GM23248 (cell line): ENCODE measurements at places on chromosomes 11 and 22. TPM values are rescaled to one million over a fixed set of nuclear protein-coding genes. Genes with fewer than 3 reads are reported as not detected.
A peak's percentile ranks its signal among the peaks of the same experiment; 100 is the strongest.

Gene USP2
- not detected in 2 replicates for total RNA-seq

Gene VPS51
- 285 and 339 TPM in 2 replicates for total RNA-seq

Gene TRIM6
- 2.3 and 3.6 TPM in 2 replicates for total RNA-seq

Gene SH3BP1
- 2.4 and 9.9 TPM in 2 replicates for total RNA-seq

Gene PANX3
- not detected in 2 replicates for total RNA-seq

Gene KCNE3
- total RNA-seq, result 0.11 TPM in 1 of 2 replicates, not detected in the other

Gene APOA4
- total RNA-seq, result not detected in 2 replicates

Gene DDI1
- not detected in 2 replicates for total RNA-seq

Gene CDC42BPG
- not detected in 2 replicates for total RNA-seq

Gene NUCB2
- 71.5 and 95.0 TPM in 2 replicates for total RNA-seq

Gene SYCE3
- not detected in 2 replicates for total RNA-seq

Gene DDIAS
- total RNA-seq, result 5.4 and 7.6 TPM in 2 replicates

Gene NXPE1
- not detected in 2 replicates for total RNA-seq

Gene OR52I2
- not detected in 2 replicates for total RNA-seq

Gene ASCL2
- total RNA-seq, result not detected in 2 replicates

- peaks cover 15% of the 10 kb centered on the region; the same call in 1 of the 2 replicates for H3K4me1 ChIP-seq
- DNase-seq, result peak; percentile 79
- no peak overlapping the region for H3K27ac ChIP-seq
- no peaks in the 10 kb centered on the region for H3K36me3 ChIP-seq
- H3K4me3 ChIP-seq, result no peak overlapping the region
Observed at GRCh38 chr11:84817998-84818397, 809.1 kb downstream of the DLG2 start.

GRCh38 chr11:130404727-130405126 is 23.7 kb downstream of the ADAMTS8 start:
- H3K4me1 ChIP-seq, result peaks cover 53% of the 10 kb centered on the region
- no peaks in the 10 kb centered on the region for H3K36me3 ChIP-seq
- no peak overlapping the region for H3K4me3 ChIP-seq
- no peak overlapping the region for H3K27ac ChIP-seq

DNA sequence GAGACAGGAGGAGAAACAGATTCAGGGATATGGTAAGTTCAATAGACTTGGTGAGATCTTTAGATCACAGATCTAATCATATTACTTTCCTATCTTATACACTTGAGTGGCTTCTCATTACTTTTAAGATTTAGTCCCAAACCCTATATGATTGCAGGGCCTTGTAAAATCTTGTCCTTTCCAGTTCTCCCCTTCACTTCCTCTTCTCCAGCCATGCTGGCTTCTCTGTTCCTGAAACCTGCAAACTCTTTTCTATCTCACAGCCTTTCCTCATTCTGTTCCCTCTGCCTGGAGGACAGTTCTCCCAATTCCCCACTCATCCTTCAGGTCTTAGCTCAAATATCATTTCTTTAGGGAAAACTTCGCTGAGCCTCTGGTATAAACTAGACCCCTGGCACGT is 65.9 kb upstream of the BIRC3 start:
- no peak for DNase-seq
- H3K36me3 ChIP-seq, result no peaks in the 10 kb centered on the region
- H3K27me3 ChIP-seq, result no peaks in the 10 kb centered on the region
- peaks cover 26% of the 10 kb centered on the region for H3K4me1 ChIP-seq

DNA sequence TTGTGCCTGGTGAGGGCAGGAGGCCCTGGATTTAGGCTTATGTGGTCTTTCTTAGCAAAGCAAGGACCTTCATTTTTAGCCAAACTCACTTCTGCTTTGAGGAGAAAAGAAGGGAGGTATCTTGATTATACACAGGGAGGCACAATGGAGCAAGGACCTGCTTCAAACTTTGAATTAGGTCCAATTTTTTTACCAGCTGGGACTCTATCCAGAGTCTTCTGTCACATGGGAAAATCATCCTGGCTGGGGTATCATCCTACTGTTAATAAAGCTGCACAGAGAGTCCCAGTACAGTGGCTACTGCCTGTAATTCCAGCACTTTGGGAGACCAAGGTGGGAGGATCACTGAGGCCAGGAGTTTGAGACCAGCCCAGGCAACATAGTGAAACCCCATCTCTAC is 87.8 kb downstream of the CWC15 start:
- no peaks in the 10 kb centered on the region for H3K4me1 ChIP-seq
- H3K4me3 ChIP-seq, result no peak overlapping the region
- peaks cover 5% of the 10 kb centered on the region; the same call in 1 of the 2 replicates for H3K36me3 ChIP-seq
- no peak overlapping the region for H3K27ac ChIP-seq

- H3K27me3 ChIP-seq, result no peaks in the 10 kb centered on the region
- peak overlapping the region; percentile 87 for H3K27ac ChIP-seq
- H3K4me3 ChIP-seq, result peak overlapping the region; percentile 3; the same call in 1 of the 2 replicates
- no peaks in the 10 kb centered on the region for H3K36me3 ChIP-seq
- peaks cover 31% of the 10 kb centered on the region for H3K4me1 ChIP-seq
Observed at GRCh38 chr22:27726331-27726685, 75.2 kb downstream of the MN1 start.

DNA sequence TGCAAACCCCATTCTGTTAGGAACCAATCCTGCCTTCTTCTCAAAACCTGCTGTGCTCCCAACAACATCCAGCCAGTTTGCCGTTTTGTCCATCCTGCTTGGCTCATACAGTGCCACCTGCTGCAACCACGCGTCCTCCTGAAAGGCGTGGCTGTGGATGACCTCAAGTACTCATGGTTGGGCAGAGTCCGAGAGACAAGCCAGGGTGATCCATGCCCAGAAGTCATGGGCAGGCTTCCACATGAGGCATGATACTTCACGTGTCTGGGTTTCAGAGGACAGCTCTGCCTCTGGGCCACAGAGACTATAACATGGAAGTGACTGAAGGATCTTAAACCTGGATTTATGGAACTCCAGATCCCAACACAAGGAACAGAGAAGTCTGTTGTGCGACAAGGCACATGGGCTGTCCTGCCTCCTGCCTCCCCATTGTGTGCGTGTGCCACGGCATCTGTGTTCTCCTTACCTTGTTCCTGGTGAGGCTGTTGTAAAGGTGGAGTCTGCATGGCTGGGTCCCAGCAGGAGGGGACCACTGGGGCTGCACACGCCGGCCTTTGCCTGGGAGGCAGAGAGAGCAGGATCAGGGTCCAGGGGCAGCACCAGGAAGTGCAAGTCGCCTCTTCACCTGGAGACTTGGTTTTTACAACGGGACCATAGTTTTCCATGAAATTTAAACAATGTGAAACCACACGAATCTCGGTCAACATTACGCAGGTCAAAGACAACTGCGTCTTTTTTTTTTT is 15.4 kb downstream of the CARS1 start:
- H3K27ac ChIP-seq, result no peak overlapping the region
- H3K36me3 ChIP-seq, result peaks cover 45% of the 10 kb centered on the region
- H3K27me3 ChIP-seq, result no peaks in the 10 kb centered on the region

DNA sequence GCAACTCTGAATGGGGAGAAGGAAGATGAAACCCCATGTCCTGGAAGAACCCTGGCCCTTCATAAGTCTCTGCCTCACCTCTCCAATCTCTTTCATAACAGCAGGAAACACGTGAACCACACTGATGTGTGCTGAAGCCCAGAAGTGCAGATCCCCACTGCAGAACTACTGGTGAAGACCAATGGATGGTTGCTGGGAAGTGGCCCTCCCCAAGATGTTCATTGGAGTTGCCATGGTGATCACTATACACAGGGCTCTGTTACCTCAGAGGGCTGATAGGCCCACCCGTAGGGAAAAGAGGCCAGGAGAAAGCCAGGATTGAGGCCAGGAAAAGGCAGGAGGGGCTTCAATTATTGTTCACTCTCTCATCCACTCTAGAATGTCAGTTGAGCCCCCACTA is 11.6 kb downstream of the TST start:
- H3K36me3 ChIP-seq, result no peaks in the 10 kb centered on the region
- H3K4me3 ChIP-seq, result no peak overlapping the region
- H3K27ac ChIP-seq, result no peak overlapping the region
- DNase-seq, result no peak
- no peaks in the 10 kb centered on the region for H3K4me1 ChIP-seq

GRCh38 chr11:100629671-100630070 is 57.4 kb upstream of the ARHGAP42 start:
- H3K36me3 ChIP-seq, result no peaks in the 10 kb centered on the region
- no peak for DNase-seq
- no peaks in the 10 kb centered on the region for H3K4me1 ChIP-seq
- no peak overlapping the region for H3K4me3 ChIP-seq
- H3K27ac ChIP-seq, result no peak overlapping the region

DNA sequence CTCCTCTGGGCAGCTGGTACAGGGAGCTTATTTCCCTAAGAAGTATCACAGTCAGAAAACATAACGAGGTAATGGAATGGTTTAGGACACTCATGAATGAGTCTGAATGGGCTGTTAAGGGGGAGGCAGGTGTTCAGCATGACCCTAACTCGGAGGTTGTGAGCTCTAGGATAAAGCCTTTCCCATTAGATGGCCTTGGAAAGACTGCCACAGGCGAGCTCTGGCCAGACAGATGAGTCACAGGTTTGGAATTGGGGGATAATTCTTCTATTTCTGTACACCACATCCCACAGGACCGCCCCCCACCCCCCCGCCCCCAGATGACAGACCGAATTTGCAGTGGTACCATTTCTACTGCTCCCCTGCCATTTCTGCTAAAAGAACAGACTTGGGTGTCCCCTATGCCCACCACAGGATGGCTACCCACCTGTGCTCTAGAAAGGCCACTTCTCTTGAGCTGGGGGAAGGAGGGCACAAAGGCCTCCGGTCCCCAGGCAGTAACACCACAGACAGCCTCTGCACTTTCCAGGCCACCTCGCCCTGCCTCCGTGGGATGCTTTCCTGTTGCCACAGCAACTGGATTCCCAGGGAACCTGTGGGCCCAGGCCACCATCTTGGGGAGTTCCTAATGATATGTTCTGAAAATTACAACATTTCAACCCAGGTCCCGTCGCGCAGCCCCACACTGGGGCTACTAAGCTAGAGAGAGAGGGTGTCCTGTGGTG is 76.7 kb downstream of the TRIM29 start:
- H3K36me3 ChIP-seq, result no peaks in the 10 kb centered on the region
- peaks cover 57% of the 10 kb centered on the region for H3K27me3 ChIP-seq
- H3K4me1 ChIP-seq, result no peaks in the 10 kb centered on the region
- H3K27ac ChIP-seq, result no peak overlapping the region
- no peak overlapping the region for H3K4me3 ChIP-seq

DNA sequence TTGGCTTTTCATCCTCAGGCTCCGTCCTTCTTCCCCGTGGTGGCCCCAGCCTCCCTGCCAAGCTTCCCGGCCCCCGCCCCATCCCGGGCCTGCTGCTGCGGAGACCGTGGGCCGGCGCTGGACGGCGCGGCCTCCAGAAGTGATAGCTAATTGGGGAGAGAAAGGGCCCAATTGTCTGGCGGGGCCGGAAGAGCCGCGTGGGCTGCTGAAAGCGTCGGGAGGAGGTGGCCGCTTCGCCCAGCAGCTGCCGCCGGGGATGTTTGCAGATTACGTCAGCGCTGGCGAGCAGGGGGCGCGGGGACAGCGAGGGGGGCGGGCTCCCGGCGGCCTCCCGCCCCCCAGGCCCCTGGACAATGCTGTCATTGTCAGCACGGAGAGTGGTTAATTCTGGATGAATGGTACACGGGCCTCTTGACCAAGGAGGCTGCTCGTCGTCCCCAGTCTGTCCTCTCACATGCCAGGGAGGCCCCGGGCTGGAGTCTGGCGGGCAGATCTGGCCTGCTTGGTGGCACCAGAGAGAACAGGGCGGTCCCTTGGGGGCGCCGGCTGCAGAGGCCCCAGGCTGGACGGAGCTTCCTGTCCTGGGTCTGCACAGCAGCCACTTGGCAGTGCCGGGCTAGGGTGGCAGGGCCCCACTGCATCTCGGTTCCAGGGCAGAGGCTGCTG is 1.6 kb downstream of the SMIM38 start:
- H3K27ac ChIP-seq, result no peak overlapping the region
- no peaks in the 10 kb centered on the region for H3K27me3 ChIP-seq
- peak; percentile 76 for DNase-seq
- peaks cover 5% of the 10 kb centered on the region; the same call in 1 of the 2 replicates for H3K4me1 ChIP-seq
- H3K4me3 ChIP-seq, result 0 out of 2 replicates have a peak overlapping the region, but pooled peaks have one; percentile 1

- H3K27me3 ChIP-seq, result no peaks in the 10 kb centered on the region
- no peaks in the 10 kb centered on the region for H3K36me3 ChIP-seq
- DNase-seq, result no peak
- H3K27ac ChIP-seq, result no peak overlapping the region
- no peak overlapping the region for H3K4me3 ChIP-seq
Observed at GRCh38 chr22:35177811-35178210, 79.5 kb upstream of the HMGXB4 start.

DNA sequence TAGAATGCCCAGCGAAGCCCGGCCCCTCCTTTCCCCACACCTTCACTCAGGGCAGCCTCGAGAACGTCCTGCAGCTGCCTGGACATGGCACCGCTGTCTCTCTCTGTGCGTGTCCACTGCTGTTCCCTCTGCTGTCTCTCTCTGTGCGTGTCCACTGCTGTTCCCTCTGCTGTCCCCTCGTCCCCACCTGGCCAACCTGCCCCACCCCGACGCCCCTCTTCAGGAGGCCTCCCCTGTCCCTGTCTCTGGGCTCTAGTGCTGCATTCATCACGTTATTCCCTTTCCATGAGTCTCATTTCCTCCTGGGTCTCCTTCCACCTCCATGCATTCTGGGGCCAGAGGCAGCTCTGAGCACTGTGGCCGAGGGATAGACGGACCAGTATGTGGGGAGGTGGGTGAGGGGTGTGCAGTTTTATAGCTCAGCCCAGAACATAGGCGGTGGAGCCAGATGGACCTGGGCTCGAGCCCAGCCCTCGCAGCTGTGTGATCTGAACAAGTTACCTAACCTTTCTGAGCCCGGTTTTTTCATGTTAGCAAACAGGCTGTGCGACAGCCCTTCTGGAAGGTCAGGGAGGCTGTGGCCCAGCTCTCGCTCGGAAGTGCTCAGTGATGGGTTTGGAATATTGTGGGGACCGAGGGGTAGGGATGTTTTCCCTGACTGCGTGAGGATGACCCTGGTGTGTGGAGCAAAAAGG is 41.9 kb upstream of the SMIM38 start:
- H3K27me3 ChIP-seq, result peaks cover 22% of the 10 kb centered on the region; the same call in 1 of the 2 replicates
- no peaks in the 10 kb centered on the region for H3K36me3 ChIP-seq
- no peaks in the 10 kb centered on the region for H3K4me1 ChIP-seq
- no peak overlapping the region for H3K27ac ChIP-seq

GRCh38 chr22:29816128-29816527 is 21.9 kb downstream of the ASCC2 start:
- no peak overlapping the region for H3K27ac ChIP-seq
- H3K4me3 ChIP-seq, result no peak overlapping the region

DNA sequence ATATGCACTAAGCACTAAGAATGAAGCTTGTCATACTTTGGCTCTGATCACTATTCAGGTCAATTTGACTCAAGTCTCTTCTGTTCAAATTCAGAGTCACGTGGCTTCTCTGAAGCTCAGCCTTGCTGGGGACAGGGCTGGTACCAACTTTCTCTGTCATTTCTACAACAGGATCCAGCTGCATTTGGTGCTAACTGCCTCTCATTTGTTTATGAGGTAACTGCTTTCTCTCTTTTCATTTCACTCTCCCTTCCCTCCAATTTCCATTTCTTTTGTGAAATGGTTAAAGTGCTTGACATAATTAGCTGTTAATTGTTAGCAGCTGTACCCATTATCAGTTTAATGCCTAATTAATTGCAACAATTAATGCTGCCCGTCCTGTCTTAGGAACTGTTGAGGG is 259.7 kb upstream of the PLET1 start:
- H3K4me1 ChIP-seq, result peaks cover 11% of the 10 kb centered on the region
- H3K4me3 ChIP-seq, result no peak overlapping the region
- no peak for DNase-seq
- no peaks in the 10 kb centered on the region; the same call in 1 of the 2 replicates for H3K27me3 ChIP-seq
- H3K27ac ChIP-seq, result no peak overlapping the region
